ENCODE measurements at places on chromosomes 7 and 10.

DNA sequence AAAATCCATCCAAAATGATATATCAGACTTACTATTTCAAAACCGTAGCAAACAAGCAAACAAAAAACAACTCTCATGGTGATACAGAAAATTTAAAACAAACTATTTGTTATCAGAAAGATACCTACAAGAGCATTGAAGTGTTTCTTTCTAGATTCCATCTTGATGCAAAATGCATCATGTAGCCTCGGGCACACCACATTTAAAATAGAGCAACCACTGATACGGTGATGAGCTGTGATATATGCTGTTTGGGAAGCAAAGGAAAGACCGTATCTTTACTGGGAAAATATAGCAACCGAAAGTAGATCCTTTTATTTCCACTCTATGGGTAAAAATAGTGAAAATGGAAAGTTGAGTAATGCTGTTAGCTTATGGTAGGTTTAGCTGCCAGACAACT lies 892.0 kb downstream of the GATA3 start:
- DNase-seq: no peak

DNA sequence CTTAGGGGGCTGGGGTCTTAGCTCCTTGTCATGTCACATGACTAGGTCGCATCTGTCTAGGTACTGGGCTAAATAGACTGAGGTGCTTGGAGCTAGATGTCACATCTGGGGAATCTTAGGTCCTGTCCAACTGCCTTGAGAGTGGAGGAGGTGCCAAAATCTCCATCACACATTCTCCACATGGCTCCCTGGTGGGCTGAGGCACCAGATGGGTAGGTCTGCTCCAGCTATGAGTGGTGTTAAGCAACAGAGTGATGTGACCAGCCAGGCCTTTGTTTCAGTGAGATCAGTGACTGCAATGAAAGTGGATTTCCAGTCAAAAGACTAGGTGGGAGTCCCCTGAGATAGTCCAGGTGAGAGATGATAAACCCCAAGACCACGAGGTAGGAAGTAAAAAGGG lies 251.8 kb downstream of the BMPER start:
- no peak for DNase-seq

- DNase-seq: no peak
These were observed 19.9 kb upstream of the ZEB1 start for GRCh38 chr10:31299119-31299518.

- no peak for DNase-seq
These were observed 129.1 kb downstream of the SUGCT start for GRCh38 chr7:40263752-40264390.

- DNase-seq: no peak
These were observed 61.2 kb downstream of the BPGM start for GRCh38 chr7:134707663-134708378.

DNA sequence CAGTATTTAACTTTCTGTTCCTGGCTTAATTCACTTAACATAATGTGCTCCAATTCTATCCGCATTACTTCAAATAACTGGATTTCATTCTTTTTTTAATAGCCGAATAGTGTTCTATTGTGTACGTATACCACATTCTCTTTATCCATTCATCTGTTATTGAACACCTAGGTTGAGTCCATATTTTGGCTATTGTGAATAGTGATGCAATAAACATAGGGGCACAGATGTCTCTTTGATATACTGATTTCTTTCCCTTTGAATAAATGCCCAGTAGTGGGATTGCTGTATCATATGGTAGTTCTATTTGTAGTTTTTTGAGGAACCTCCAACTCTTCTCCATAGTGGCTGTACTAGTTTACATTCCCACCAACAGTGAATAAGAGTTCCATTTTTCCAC lies 25.5 kb upstream of the TSPAN33 start:
- DNase-seq: no peak

GRCh38 chr7:37908221-37908788 lies 8.3 kb downstream of the SFRP4 start:
- no peak for DNase-seq

- DNase-seq: no peak
These were observed 74.2 kb upstream of the CDCA7L start for GRCh38 chr7:22019931-22020330.

- DNase-seq: peak; percentile 58
These were observed 8.0 kb downstream of the RSU1 start for GRCh38 chr10:16809074-16809718.

DNA sequence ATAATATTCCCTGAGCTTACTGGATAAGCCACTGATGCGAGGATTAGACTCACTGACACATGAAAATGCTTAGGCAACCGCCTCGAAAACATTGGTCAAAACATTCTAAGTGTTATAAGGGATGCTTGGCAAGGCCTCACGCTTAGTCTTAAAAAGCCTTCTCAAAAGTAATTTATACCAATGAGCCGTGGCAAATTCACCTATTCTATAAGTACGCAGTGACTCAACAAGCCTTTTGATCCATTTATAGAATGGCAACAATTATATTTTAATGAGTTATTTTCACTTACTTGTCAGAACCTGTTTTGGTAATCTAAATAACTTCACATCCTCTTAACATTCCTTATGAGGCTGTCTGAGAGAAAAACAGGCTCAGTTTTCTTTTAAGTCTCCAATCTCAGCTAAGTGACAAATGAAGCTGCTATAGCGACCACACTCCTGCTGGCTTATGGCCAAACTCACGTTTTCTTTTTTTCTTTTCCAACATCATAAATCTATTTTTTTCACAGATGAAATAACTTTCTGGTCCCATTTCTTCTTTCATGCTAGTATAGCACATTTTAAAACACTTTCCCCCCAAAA lies 121.2 kb upstream of the AFAP1L2 start:
- no peak for DNase-seq

DNA sequence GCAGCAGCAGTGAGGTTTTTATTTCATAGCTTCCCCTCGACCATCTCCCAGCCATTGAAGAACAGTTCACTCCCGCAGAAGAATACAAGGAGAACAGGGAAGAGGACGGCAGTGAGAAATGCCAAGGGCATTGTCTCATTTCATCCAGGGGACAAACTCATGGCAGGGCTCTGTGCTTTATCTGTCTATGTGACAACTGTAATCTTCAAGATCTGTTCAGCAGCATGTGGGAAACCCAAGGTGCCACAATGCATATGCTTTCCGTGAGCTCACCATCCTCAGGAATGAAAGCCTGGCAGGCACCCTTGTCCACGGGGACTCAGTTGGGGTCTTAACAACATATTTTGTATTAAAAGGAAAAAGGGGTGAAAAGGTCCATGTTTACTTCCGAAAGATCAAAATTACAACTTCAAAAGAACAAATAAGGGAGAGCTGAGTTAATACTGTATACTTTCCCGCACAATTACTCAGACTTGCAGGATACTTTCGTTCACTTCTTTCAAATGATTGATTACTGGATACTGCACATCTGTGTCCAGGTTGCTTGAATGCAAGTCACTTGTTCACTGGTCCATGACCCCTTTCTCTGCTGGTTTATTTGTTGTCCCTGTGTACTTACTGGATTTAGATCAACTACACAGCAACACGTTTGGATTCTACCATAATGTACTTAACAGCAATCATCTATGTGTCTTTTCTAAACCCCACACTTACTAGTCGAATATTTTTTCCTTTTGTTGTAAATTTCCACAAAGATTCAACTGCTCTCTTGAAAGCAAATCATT lies 90.1 kb upstream of the ATP6V0A4 start:
- no peak for DNase-seq

GRCh38 chr7:92325858-92326257 lies 80.1 kb downstream of the ANKIB1 start:
- no peak for DNase-seq

GRCh38 chr10:110781139-110781538 lies 90.6 kb upstream of the PDCD4 start:
- DNase-seq: no peak

DNA sequence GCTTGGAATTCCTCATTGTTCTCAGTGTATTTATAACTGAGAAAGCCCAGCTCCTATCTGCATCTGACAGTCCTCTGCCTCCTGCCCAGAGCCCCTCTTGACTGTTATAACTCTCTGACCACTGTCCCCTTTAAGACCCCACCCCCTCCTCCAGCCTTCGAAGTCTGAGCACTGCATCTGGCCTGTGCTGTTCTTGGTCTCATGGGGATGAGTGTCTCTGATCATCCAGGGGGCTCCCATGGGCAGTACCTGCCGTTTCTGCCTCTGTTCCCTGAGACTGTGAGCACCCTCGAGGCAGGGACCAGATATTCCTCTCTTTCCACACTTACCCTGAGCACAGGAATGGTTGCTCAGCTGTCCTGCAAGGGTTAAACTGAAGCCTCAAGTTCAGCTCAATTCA lies 7.7 kb downstream of the GHRHR start:
- DNase-seq: peak; percentile 33

DNA sequence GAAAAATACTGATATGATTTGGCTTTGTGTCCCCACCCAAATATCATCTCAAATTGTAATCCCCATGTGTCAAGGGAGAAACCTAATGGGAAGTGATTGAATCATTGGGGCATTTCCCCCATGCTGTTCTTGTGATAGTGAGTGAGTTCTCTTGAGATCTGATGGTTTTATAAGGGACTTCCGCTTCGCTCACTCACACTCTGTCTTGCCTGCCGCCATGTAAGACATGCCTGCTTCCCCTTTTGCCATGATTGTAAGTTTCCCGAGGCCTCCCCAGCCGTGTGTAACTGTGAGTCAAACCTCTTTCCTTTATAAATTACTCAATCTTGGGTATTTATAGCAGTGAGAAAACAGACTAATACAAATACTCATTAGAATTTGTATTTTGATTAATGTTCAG lies 5.1 kb upstream of the MRPS17 start:
- DNase-seq: no peak

DNA sequence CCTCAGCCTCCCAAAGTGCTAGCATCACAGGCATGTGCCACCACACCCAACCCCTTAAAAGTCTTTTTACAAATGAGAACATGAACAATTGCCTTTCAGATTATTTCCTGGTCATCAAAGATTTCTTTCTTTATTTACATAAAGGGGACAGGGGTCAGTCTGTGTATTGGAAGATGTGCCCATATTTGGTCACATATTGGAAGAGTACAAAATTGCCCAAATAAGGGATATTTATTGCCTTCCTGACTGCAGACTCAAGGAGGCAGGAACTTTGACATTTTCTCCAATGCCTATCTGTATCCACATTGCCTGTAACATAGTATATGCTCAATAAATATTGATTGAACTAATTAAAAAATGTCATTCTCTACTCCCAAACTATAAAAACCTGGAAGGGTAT lies 25.9 kb upstream of the HERPUD2 start:
- DNase-seq: no peak

Measured in ecto neural progenitor cell (in vitro differentiated cells).